ENCODE measurements at places on chromosomes 5 and 9. TPM values are rescaled to one million over a fixed set of nuclear protein-coding genes. Genes with fewer than 3 reads are reported as not detected.

ADAMTSL2 gene
- 1.5 TPM for polyA plus RNA-seq

DNA sequence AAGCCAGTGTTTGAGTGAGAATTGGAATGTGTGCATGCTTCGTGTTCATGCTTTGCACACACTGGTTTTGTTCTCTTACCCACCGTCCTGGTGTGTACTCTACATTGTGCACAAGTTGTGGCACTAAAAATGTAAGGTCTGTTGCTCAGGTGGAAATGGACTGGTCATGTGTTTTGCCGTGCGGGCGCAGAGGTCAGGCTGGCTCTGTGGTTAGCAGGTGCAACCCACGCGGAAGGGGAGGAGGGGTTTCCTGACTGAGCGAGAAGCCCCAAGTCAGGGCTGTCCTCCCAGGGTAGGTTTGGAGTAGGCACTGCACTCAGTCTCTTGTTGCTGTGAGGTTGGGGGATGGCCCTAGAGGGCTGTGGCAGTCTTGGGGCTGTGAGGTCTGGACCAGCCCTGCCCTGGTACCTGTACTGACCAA lies 86.6 kb downstream of the EHMT1 start:
- DNase-seq = no peak

GRCh38 chr5:154962494-154962893 lies 21.6 kb downstream of the MRPL22 start:
- no peak for DNase-seq

ANKRD18B gene
- polyA plus RNA-seq = 1.2 TPM

GRCh38 chr9:131524665-131525315 lies 6.3 kb downstream of the UCK1 start:
- no peak for DNase-seq

- DNase-seq = no peak
These were observed 28.8 kb downstream of the ALG2 start for GRCh38 chr9:99192786-99193465.

C1QTNF3 gene
- polyA plus RNA-seq = 61.3 TPM

GRCh38 chr9:127767909-127768331 lies 10.5 kb downstream of the SH2D3C start:
- no peak for DNase-seq
